Testis (tissue), 5 donors: ENCODE measurements at places on chromosomes 7 and 10. TPM values are rescaled to one million over a fixed set of nuclear protein-coding genes. Genes with fewer than 3 reads are reported as not detected.

GRCh38 chr7:6232116-6232515 lies 40.3 kb downstream of the CYTH3 start:
- DNase-seq, result no peak

DNA sequence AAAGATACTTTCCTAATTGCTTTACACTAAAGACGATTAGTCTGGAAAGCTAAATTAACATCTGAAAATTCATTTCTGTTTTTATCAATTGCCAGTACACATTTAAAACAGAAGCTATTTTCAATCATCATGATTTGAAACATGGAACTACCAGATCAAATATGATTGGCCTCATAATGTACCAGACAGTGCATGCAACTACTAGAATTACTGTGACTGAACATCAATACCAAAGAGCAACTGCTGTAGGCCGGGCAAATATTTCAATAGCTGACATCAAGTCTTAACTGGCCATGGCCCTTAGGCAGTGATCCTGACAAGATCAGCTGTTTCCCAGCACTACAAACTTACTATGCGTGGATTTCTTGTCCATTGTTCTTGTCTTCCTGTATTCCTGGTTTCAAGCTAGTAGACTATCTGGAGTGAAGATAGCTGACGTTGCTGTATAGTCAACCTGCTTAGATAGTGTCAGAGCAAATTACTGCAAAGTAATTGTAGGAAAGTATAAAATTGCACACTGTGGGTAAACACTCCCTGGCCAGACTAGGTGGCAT lies 21.7 kb upstream of the WNT16 start:
- no peak for DNase-seq

- peak; percentile 14 for DNase-seq
Measured at GRCh38 chr10:132848951-132849545, 63.1 kb upstream of the NKX6-2 start.

- no peak for DNase-seq
Measured at GRCh38 chr10:69223028-69223342, 2.9 kb downstream of the HKDC1 start.

Gene OR2A42
- total RNA-seq, result not detected

DNA sequence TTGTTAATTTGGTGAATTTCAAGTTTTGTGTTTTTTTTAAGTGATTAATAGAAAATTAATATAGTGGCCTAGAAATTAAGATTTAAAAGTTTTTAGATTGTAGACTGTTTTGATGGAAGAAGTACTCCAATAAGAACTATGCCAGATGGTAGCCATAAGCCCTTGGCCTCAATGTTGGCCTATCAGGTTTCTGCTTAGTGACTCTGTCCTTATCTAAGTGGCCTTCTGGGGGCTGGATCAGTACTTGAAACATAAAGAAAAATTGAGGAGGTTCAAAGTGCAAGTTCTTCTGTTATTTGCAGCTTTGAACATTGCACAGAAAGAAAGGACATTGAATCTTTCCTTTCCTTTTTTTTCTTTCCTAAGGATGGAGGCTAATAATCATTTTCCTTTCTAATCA lies 9.9 kb downstream of the CCDC126 start:
- no peak for DNase-seq

DNA sequence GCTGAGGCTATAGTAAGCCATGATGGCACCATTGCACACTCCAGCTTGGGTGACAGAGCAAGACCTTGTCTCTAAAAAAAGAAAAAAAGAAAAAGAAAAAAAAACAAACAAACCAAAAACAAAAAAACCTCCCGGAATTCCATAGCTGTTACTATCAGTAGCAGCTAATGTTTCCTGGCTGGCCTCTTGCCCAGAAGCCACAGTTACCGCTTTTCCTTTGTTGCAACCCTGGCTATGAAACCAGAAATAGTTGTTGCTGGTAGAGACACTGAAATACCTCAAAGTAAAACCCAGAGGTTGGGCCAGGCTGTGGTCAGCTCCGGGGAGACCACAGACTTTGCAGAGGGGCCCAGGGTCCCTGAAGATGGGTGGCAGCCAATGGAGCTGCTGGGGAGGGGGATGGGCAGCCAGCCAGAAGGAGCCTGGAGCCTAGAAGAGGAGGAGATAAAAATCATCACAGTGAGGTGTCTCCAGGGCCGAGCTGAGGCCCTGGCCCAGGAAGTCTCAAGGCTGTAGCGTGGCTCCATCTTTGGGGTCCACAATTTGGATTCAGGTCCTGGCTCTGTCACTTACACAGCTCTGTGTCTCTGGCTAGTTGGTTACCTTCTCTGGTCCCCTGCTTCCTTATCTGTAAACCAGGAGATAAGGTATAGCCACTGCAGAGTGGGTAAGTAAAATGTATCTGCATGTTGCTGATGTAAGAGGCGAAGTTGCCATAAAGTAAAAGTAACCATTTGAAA lies 3.4 kb upstream of the CHST12 start:
- DNase-seq, result peak; percentile 91

Gene BUD31
- 123 TPM for total RNA-seq

- DNase-seq, result no peak
Measured at GRCh38 chr10:128186959-128187787, 61.0 kb upstream of the MKI67 start.

DNA sequence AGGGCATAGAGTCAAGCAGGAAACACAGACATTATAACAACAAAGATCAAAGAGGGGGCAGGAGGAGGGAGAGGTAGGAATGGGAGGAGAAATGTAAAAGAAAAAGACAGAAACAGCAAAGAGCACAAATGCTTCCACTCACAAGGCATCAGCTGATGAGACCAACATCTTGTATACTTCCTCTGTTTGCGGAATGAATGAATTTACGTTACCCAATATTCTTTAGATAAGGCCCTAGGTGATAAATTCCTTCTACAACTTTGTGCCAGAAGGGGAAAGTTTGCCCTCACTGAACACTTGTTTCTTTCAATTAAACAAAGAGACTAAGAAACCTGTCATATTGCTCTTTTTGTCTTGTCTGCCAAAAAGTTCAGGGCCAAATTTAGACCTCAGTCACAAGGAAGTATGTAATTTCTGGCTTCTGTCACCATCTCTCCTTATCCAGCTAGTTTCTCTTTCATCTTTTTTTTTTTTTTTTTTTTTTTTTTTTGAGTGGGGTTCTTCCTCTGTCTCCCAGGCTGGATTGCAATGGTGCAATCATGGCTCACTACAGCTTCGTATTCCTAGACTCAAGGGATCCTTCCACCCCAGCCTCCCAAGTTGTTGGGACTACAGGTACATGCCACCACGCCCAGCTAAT lies 116.4 kb upstream of the NANOS1 start:
- no peak for DNase-seq

DNA sequence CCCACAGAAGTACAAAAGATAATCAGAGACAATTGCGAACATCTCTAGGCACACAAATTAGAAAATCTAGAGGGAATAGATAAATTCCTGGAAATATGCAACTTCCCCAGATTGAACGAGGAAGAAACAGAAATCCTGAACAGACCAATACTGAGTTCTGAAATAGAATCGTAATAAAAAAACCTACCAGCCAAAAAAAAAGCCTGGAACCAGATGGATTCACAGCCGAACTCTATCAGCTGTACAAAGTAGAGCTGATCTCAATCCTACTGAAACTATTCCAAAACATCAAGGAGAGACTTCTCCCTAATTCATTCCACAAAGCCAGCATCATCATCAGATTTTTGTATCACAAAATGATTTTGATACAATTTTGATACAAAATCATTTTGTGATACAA lies 206.4 kb downstream of the REEP3 start:
- DNase-seq, result no peak

Gene AMPH
- total RNA-seq, result 9.0 TPM

GRCh38 chr7:44274623-44274975 lies 50.8 kb downstream of the CAMK2B start:
- no peak for DNase-seq

DNA sequence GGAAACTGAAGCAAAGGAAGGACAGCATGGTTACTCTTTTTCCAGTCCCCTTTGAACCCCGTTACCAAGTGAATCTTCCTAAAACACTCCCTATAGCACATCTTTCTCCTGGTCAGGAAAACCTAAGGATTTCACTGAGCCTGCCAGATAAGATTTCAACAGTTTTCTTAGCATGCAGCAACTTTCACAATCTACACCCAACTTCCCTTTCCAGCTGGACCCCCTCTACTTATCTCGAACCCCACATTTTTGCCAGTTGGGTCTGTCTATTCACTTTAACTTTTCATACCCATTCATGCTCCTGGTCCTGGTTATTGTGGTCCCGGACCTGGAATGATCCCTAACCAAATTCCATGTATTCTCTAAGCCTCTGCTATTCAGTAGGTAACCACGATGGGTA lies 14.9 kb upstream of the CPVL start:
- no peak for DNase-seq

Gene FAS
- total RNA-seq, result 9.3 TPM

GRCh38 chr10:70302292-70302691 lies 18.5 kb upstream of the NPFFR1 start:
- no peak for DNase-seq

DNA sequence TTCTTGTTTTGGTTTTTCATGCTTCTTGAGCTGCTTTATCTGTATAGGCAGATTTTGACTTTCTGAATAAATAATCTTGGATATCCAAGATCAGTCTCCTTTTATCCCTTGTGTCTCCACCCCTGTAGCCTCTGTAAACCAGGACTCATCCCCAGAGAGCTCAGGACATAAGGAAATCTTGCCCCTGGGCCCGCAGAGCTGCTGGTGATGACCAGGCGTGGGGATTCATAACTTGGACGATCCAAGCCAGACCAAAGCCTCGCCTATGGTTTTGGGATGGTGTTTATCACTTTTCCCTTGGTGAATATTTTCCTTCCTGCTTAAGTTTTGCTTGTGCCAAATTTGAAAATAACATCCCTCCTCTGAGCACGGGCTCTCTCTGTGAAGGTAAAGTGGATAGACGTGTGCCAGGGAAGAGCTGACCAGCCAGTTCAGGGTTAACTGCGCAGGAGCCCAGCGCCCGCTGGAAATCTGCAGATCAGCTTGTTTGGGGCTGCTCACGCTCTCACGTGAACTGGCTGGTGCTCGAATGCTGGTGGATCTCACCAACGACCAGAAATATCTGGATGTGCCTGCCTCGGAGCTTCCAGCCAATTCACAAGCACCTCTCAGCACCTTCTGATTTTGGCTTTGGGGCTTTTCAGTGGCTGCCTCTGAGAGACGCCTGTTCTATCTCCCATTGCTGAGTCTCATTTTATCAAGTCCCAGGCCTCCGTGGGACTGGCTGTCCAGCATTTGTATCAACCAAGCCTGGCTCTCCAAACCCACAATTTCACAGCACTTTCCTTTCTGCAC lies 132.1 kb upstream of the BTBD16 start:
- no peak for DNase-seq

DNA sequence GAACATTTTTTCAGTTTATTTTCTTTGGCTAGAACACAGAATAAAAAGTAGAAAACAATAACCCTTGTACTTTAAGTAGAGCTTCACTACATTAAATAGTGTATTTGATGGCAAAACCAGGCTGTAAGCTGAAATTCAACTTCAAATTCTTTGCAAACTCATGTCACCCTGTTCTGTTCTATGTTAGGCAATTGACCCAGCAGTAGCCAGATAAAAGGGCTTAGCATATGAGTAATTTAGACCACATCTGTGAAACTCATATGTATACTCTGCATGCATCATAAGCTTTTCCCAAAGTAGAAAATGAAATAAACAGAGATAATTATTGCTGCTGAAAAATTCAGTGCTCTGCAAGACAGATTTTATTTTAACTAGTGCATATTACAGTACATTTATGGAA lies 150.2 kb downstream of the GNAI1 start:
- DNase-seq, result no peak

DNA sequence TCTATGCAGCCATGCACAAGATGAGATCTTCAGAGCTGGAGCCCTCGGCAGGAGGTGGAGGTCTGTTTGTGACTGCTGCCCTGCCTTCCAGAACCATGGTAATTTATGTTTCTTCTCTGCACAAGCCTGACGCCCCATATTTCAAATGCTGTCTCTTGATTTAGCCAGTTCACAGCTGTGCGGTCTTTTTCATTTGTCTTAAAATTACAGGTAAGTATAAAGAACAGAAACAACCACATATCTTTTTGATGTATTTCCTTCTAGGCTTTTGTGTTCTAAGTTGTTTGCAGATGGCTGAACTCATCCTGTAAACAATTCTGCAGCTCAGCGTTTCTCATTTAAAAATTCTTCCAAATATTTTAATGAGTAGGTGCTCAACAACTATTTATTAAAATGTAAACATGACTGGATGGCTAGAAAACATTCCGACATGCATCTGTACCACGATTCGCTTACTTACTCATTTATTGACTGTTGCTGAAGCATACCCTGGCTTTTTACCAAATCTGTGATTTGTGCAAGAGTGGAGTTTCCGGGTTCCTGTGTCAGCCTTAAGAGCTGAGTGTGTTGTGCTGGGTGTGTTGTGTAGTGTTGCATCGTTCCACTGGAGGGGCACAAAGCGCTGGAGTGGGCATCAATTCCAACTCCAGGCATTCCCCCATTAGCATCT lies 58.9 kb downstream of the PIP4K2A start:
- no peak for DNase-seq

DNA sequence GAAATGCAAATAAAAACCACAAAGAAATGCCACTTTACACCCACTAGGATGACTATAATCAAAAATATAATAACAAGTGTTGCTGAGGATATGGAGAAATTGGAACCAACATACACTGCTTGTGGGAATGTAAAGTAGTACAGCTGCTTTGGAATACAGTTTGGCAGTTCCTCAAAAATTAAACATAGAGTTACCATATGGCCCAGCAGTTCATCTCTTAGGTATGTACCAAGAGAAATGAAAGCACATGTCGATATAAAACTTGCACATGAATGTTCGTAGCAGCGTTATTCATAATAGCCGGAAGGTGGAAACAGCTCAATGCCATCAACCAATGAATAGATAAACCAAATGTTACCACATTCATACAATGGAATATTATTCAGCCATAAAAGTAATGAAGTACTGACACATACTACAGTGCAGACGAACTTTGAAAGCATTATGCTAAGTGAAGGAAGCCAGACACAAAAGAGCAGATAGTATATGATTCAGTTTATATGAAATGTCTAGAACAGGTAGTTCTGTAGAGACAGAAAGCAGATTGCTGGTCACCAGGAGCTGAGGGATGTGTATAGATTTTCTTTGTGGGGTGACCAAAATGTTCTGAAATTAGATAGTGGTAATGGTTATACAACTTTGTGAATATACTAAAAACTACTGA lies 12.4 kb downstream of the BCAP29 start:
- no peak for DNase-seq

- DNase-seq, result no peak
Measured at GRCh38 chr7:11239316-11239715, 265.6 kb downstream of the PHF14 start.

DNA sequence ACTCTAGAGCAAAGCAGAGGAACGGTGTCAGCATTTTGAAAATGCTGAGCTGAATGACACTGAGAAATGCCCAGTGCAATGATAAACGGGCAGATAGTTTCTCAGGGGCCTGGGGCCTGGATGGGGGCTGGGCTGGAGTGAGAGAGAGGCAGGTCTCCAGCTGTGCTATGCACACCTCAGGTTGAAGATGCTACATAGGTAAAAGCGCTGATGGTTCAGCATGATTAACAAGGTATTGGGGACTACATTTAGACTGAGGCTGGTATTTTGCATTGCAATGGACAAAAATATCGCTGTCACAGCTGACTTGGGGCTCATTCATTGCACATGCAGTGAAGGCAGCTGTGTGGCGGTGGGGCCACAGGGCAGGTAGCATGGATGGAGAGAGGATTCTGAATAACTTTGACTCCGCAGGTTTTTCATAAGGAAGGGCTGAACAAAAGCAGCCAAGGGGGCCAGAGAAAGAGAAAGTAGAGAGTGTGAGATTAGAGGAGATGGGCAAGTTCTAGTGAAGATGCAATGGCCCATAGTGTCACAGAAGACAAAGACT lies 290.8 kb upstream of the ZNF32 start:
- DNase-seq, result no peak

Gene NRCAM
- total RNA-seq, result 7.4 TPM

GRCh38 chr10:31749981-31750840 lies 178.4 kb downstream of the ARHGAP12 start:
- DNase-seq, result peak; percentile 58

GRCh38 chr7:20932785-20933527 lies 146.3 kb upstream of the SP8 start:
- DNase-seq, result no peak
